Fibroblast of skin of abdomen (primary cell): ENCODE measurements at places on chromosomes 1 and 21.

DNA sequence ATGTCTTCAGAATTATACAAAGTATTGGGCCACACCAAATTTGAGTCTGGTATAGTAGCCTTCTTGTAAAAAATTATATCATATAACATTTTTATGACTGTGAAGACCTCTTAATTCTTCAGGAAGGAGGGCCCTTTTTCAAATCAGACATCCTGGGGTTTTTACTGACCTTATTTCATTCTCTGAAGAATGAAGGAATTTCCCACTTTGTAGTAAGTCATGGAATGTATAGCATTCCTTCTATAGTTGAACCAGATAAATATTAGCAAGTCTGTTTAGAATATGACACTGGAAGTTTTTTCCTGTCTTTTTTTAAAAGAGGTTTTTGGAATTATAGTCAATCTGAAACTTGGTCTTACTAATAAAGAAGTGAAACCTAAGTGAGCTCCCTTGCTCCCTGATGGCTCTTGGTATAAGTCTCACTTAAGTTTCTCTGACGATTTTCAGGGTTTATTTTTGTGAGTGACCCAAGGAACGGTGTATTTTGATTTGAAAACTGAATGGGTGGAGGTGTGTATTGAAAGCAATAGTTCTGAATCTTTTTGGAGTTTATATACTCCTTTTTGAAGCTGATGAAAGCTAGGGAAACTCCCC, 23.7 kb downstream of the SNX27 start:
- peak; percentile 61 for DNase-seq

GRCh38 chr1:180489313-180489712, 13.1 kb downstream of the ACBD6 start:
- no peak for DNase-seq

DNA sequence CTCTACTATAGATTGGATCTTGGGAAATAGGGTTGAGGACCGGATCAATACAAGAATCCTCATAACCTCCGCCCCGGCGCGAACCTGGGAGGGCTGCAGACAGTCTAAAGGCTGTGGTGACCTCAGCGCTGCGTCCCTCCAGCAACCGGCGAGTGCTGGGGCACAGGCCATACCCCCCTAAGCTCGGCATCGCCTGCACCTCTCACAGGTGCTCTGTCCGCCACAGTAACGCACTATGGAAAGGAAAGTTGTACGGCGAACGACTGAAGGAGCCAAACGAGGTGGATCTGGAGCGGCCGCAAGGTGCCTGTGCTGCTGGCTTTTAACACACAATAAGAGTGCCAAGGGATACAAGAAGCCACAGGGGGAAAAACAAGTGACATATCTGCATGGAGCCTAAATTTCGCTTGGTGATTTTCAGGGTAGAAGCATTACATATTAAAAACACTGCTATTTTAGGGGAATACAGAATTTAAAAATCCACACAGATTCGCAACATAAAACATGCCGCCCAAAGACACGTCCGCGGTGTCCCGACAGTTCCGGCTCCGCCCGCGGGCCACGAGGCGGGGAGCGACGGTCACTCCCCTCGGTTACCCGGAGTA, 1.4 kb upstream of the RBM15 start:
- no peak for DNase-seq

- no peak for DNase-seq
Measured at GRCh38 chr1:242428399-242429190, 95.9 kb downstream of the PLD5 start.

- DNase-seq: peak; percentile 57
Measured at GRCh38 chr1:215083383-215083961, 935 bp downstream of the KCNK2 start.

DNA sequence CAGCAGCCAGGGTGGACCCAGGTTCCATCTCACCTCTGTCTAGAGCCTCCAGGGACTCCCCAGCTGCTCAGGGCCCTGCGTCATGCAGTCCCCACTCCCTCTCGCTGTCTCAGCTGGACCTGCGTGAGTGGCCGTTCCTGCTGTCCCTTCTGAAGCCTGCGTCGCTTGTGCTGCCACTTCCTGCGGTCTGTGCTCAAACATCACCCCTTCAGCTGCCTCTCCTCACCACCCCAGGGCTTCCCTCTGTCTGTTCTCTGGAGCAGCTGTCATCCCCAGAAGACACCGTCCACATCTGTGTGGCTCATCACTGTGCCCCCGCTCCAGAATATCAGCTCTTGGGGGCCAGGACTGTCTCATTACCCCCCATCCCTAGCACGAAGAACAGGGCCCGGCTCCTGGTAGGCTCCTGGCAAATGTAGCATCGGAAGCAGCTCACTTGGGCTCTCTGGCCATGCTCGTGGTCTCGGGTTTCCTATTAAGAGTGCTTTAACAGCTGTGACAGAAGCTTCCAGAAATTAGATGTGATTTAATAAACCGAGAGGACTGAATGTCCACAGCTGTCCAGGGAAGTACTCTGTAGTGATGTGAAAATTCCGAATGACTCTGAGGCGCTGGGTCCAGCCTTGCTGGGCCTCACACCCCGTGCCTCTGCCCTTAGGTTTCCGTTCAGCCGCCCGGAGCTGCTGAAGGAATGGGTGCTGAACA, 3.3 kb downstream of the THAP3 start:
- no peak for DNase-seq

DNA sequence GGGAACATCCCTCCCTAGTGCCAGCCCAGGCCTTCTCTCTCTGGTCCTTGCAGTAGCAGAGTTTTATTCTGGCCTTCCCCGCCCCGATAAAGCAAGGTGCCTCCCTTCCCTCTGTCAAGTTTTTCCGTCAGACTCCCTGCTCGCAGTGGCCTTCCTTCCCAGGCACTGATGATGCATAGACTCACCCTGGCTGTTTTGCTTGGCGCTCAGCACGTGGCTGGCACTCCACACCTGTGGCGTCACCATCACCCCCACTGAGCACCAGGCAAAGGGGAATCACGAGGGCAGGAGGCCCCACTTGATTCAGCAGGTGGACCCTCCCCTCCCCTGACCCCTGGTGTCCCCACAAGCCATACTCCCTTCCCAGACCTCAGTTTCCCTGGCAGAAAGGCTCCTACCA, 7.4 kb downstream of the SLC26A9 start:
- no peak for DNase-seq

- no peak for DNase-seq
Measured at GRCh38 chr21:41435706-41436105, 9.7 kb downstream of the MX1 start.

DNA sequence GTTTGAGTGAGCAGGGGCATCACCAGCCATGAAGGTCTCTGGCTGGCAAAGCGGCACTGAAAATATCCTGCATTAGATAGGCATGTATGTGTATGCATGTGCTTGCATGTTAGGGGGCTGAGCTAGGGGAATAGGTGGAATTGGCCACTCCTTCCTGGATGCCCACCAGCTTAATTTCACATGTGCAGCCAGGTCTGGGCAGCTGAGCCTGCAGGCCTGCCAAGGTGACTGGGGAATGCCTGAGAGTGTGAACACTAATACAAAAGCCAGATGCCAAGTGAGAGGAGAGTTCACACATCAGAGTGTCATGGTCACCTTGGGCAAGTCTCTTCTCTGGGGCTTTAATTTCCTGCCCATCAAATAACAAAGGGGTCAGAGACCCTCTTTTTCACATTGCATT, 155.9 kb downstream of the HIVEP3 start:
- DNase-seq: no peak

- no peak for DNase-seq
Measured at GRCh38 chr1:7174980-7175906, 390.0 kb downstream of the CAMTA1 start.

DNA sequence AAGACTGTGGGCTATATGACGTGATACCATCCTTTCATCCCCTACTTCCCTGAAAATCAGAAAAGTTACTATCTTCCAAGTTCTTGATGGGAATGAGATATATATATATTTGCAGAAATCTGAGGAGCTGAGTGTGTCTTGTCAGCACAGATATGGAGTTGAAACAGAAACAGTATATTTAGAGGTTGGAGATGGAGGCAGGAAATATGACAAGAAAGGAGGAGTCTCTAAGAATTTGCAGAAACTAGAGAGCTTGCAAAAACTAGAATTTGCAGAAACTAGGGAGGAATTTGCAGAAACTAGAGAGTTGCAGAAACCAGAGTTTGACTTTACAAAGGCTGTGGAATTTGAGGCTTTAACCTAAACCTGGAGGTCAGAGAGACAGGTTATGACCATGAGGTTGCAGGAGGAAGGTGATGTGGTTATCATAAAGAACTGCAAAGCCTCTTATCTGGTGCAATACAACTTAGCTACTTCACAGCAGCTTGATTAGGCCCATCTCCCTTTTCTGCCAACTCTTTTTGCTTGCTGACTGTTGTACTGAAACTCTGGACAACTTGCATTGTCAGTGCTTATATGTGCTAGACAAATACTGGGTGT, 22.3 kb downstream of the XCL2 start:
- DNase-seq: no peak

GRCh38 chr1:67458663-67459062, 28.5 kb upstream of the SERBP1 start:
- DNase-seq: no peak

DNA sequence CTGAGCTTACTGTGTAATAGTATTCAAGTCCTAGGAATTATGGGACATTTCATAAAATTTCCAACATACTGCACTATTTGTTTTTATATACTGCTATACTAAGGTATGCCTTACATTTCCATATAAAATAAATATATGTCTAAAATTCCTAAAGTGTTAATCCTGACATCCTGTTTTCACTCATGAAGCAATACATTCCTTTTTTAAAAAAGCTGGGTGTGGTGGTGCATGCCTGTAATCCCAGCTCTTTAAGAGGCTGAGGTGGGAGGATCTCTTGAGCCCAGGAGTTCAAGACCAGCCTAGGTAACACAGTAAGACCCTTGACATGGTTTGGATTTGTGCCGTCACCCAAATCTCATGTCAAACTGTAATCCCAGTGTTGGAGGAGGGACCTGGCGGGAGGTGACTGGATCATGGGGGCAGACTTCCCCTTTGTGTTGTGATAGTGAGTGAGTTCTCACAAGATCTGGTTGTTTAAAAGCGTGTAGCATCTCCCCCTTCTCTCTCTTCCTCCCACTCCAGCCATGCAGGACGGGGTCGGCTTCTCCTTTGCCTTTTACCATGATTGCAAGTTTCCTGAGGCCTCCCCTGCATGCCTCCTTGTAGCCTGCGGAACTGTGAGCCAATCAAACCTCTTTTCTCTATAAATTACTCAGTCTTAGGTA, 5.8 kb downstream of the CDC42BPA start:
- DNase-seq: no peak

GRCh38 chr1:115697619-115698018, 55.8 kb downstream of the VANGL1 start:
- DNase-seq: no peak

GRCh38 chr1:235999259-235999925, 65.5 kb downstream of the NID1 start:
- peak; percentile 92 for DNase-seq

GRCh38 chr1:156160743-156161171, 7.4 kb downstream of the SEMA4A start:
- peak; percentile 82 for DNase-seq

DNA sequence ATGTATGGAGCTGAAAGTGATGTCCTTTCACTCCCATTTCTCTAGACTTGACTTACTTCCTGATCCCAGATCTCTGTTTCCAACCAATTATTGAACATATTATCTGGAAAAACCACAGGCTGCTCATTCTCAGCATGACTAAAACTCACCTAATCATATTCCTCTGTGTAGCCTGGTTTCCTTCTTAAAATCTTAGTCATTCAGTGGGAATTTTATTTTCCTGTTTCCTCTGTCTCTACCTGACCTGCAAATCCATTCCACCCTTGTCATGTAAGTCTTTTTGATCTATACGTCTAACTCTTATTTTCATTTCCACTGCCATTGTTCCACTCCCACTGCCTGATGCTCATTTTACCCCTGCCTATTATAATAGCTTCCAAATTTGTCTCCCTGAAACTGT, 67.9 kb upstream of the APOBEC4 start:
- no peak for DNase-seq

- DNase-seq: no peak
Measured at GRCh38 chr1:36585569-36586548, 103.1 kb upstream of the CSF3R start.

- no peak for DNase-seq
Measured at GRCh38 chr1:246020211-246020954, 486.7 kb downstream of the SMYD3 start.

DNA sequence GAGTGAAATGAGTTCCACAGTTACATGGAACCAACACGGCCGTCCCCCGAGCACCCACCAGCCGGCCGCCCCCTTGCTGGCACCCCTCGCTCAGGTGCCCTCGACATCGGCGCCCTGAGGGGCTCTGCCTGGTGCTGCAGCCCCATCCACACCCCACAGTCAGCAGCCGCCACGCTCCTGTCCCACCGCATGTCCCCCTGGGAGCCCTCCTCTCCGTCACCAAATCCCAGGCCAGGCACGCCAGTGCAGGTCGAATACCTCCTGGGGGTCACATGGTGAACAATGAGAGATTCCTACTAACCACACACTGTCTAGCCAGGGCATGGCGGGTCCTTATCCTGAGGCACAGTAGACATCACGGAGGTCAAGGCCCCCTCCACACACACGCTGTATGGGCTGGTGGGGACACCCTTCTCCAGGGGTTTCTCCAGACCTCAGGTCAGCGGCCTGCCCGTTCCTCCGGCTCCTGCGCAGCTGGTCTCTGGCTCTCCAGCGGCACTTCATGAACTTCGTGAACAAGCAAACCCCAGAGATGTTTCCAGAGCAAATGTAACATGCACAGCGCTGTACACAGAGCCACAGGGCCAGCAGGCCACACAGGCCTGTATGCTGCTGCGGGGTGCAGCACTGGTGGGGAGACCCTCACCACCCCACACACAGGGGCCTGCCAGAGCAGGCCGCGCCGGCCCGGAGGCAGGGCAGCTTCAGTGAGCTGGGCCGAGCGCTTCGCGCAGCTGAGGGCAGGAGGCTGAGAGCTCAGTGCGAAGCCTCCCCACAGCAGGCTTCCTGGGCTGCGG, 21.8 kb downstream of the POFUT2 start:
- no peak for DNase-seq

GRCh38 chr1:230509281-230509977, 83.3 kb upstream of the PGBD5 start:
- peak; percentile 93 for DNase-seq

DNA sequence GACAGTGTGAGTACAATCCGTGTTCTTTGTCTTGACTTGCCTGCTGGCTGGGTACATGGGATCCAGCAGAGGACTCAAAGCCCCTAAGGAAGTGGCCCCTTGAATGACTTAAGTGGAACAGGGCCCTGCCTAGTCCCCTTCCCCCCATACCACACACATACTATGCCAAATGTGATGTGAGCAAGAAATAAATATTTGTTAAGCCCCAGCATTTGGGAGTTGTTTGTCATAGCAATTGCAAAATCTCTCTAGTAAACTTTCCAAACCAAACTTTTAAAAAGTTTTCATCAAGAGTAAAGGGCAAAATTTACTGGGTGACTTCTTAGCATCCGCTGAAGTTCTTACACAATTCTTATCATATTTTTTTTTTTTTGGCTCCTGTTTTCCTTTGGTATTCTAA, 32.5 kb upstream of the CACHD1 start:
- DNase-seq: no peak

GRCh38 chr1:101088431-101088830, 62.8 kb upstream of the DPH5 start:
- DNase-seq: no peak

DNA sequence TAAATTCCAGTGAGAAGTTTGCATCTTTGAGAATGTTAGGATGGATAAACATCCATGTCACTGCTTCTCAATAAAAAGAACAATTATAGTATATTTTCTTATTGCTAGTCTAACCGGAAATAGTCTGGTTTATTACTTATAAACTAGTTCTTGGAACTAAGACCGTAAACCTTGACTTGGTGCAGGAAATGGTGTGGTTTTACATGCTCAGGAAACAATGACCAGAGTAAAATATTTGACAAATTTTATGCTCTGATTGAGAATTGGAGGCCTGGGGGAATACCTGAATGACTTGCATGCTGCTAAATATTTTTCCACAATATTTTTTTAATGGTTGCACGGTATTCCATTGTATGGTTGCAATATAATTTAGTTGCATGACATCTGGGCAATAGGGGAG, 76.3 kb downstream of the XCL2 start:
- no peak for DNase-seq
